ENCODE measurements at places on chromosomes 2 and 18.

DNA sequence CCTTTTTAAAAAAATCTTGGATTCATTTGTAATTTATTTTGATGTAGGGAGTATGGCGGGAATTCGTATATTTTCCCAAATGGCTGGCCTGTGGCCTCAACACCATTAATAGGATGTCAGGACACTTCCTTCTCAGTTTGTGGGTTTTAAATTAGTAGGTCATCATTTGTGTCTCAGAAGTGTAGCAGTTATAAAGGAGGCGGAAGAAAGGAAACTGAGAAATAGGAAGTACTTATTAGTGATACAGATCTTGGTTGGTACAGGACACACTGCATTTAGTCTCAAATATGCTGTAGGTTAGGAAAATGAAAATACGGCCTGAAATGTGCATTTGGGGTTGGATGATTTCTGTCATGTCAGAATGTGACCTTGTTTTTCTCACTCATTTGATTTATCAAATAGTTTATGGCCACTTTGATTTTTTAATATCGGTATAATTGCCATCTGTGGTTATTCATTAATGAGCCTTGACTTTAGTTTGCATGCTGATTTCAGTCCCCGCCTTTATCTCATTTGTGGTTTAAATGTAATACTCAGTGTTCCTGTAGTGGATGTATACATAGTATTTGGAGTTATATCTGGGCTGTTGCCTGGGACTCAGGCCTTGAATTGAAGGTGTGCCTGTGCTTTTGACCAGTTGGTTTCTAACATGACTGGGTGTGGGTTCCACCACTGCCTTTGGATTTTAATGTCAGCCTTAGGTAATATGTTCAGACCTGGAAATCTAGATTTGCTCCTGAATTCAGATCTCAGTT, 31.4 kb downstream of the ZCCHC2 start:
- DNase-seq: no peak

GRCh38 chr18:650428-650858, 7.0 kb upstream of the TYMS start:
- DNase-seq: no peak

GRCh38 chr2:197045115-197045514, 118.6 kb upstream of the PGAP1 start:
- no peak for DNase-seq

GRCh38 chr2:174623106-174623637, 25.6 kb upstream of the WIPF1 start:
- DNase-seq: no peak

- DNase-seq: no peak
Observed at GRCh38 chr2:150477347-150477746, 10.1 kb downstream of the RND3 start.

- no peak for DNase-seq
Observed at GRCh38 chr18:69648486-69648885, 247.8 kb downstream of the DOK6 start.

- DNase-seq: no peak
Observed at GRCh38 chr2:146415291-146415690, 1429.5 kb upstream of the ACVR2A start.

- no peak for DNase-seq
Observed at GRCh38 chr2:14219306-14219705, 413.2 kb upstream of the LRATD1 start.

DNA sequence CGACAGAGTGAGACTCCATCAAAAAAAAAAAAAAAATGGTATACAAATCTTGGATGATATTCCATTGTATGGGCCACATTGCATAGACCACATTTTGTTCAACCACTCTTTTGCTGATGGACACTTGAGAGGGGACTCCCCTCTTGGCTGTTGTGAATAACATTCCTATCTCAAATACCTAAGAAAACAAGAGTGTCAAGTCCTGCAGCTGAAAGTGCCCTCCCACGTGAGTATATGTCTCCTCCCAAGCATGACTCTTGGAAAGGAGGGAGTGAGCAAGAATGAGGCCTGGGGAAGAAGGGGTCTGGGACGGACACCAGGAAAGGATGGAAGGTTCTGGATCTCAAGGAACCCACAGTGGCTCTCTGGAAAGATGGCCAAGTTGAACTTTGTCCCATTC, 36.0 kb upstream of the NPAS2 start:
- DNase-seq: no peak

- no peak for DNase-seq
Observed at GRCh38 chr2:67528320-67528719, 131.2 kb downstream of the ETAA1 start.

GRCh38 chr2:59884166-59884565, 669.3 kb downstream of the BCL11A start:
- no peak for DNase-seq

DNA sequence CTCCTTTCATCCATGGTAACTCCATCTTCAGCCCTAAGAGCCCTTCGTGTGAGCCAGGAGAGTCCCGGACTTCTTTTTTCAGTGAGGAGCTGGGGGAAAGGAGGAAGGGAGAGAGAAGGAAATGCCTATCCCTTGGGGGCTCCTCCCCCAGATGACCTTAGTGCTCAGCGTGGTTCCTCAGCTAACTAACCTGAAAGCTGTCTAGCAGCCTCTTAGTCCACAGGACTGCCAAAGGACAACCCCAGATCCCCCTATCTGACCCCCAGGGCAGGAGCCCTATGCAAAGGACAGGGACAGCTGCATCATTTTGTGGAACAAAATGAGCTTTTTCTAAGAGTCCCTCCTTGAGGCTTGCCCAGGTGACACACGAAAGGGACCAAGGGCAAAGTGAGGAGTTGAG, 7.9 kb downstream of the SPR start:
- DNase-seq: no peak

DNA sequence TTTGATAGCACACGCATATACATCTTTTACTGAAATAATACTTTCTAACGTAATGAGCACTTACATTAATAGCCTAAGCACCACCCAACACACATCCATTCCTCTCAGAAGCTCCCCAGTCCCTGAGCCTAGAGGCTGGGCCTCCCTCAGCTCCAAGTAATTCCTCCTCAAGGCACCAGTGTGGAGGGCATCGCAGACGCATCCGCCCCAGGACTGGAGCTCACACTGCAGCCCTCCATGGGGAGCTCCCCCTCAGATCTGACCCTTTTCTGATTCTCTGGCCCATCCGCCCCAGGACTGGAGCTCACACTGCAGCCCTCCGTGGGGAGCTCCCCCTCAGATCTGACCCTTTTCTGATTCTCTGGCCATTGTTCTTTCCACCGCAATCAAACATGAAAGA, 60.4 kb upstream of the SNTG2 start:
- no peak for DNase-seq

- DNase-seq: no peak
Observed at GRCh38 chr18:46939998-46940571, 22.7 kb downstream of the KATNAL2 start.

- no peak for DNase-seq
Observed at GRCh38 chr2:36780231-36780839, 83.8 kb downstream of the VIT start.

DNA sequence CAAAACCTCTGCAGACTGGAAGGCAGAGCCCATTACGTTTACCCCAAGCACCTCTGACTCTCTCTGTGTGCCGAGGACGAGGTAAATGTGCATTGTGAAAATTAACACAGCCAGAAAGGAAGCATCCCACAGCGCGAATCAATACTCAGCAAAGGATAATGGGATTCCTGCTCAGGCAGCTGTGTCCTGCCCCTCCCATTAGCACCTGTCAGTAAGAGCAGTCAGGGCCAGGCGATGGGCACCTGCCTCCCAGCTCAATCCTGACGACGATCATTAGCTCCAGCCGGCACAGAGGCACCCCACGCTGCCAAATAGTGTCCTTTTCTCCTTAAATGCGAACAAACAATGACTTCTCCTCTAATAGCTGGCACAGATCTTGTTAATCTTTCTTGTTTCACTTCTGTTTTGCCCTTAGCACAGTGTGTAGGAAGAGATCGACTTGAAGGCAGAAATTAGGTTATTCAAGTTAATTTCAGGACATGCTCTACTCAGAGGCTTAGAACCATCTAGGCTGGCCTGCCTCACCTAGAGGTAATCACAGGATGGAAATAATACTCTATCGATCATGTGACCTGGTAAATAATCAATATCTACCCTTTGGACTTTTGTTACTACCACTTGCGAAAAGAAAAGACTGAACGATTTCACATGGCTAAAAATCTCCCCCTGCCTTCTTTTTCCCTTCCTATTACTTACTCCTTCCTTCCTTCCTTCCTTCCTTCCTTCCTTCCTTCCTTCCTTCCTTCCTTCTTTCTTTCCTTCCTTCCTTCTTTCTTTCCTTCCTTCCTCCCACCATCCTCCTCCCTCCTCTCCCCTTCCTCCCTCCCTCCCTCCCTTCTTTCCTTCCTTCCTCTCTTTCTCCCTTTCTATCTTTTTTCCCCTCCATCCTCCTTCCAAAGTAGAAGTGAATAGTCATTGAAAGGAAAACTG, 487.9 kb upstream of the ID2 start:
- no peak for DNase-seq

DNA sequence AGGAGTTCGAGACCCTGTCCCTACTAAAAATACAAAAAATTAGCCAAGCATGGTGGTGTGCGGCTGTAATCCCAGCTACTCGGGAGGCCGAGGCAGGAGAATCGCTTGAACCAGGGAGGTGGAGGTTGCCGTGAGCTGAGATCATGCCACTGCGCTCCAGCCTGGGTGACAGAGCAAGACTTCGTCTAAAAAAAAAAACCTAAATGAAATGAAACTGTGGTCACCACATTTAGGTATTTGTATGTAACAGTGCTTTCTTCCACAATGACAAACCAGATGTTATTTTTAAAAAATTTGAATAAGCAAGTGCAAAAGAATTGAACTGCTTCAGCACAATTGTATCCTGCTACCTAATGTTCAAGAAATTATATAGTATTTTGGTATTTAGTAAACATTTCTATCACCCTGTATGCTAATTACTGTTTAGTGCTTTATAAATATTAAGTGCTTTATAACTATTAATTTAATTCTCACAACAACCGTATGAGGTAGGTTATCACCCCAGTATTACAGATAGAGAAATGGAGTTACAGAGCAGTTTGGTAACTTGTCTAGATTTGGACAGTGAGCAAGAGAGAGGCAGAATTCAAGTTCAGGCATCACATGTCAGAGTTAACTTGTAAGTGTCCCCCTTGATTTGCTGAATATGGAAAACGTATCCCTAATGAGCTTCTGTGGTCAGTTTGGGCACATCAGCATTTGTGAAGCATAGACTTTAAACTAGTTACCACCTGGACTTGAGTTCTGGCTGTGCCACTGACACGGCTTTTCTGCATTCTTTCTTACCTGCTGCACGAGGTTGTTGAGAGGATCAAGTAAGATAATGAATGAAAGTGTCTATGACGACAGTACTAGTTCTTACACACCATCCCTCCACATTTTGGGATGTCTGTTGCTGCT, 14.4 kb downstream of the PHLPP1 start:
- DNase-seq: no peak

- no peak for DNase-seq
Observed at GRCh38 chr2:136098441-136098840, 19.5 kb downstream of the CXCR4 start.

- no peak for DNase-seq
Observed at GRCh38 chr18:70160073-70160678, 45.3 kb downstream of the RTTN start.

GRCh38 chr2:44351088-44351487, 10.2 kb downstream of the PREPL start:
- no peak for DNase-seq

DNA sequence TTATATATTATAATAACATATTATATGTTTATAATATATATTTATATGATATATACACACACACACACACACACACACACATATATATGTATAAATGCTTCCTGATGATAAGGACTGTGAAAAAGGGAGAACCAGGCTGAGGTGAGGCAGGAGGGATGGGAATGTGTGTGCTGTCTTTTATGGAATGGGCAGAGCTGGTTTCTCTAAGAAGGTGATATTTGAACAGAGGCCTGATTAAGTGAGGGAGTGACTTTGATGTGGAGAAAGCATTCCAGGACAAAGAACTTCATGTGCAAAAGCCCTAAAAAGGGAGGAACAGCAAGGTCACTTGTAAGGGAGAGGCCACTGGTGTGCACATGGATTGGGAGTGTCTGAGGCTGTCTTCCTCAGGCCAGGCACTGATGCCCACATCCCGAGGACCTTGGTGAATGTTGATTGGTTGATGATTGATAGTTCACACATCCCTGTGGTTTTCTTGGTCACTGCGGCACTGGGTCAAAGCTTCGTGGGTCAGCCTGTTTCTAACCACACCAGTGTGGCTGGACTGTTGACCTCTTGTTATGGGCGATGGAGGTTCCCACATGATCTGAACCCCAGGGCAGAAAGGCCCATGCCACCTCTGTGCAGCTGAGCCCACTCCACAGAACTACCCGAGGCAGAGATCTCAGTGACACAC, 196.9 kb downstream of the MYCN start:
- no peak for DNase-seq

DNA sequence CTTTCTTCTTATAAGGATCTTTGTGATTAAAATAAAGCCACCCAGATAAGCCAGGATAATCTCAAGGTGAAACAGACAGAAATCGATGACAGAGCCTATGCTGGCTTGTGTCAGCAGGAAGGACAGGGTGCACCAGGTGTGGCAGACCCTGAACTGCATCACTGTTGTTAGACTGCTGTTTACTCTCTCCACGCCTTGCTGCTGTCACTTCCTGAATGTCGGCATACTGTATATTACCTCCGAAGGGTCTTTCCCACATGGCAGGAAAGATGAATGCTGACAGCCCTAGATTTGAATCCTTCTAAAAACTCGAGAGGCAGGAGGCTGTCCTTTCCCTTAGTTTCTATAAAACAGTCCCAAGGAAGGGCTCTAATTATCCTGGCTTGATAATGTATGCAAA, 18.9 kb upstream of the TMEM163 start:
- no peak for DNase-seq

GRCh38 chr2:95073856-95074662, 47.5 kb downstream of the MRPS5 start:
- DNase-seq: no peak
